Activated CD4-positive, alpha-beta memory T cell treated with anti-CD3 and anti-CD28 coated beads for 36 hours (primary cell): ENCODE measurements at places on chromosomes 5 and 9. TPM values are rescaled to one million over a fixed set of nuclear protein-coding genes. Genes with fewer than 3 reads are reported as not detected.

Gene PCDHA10
- not detected for total RNA-seq

Gene PHF24
- 0.12 TPM for total RNA-seq

Gene FCHSD1
- 40.1 TPM for total RNA-seq

Gene IFNB1
- total RNA-seq, result 0.26 TPM

Gene HACD4
- total RNA-seq, result 2.4 TPM

Gene C8G
- total RNA-seq, result 0.90 TPM

Gene KIF3A
- total RNA-seq, result 16.1 TPM
